Activated T-helper 1 cell treated with anti-CD3 and anti-CD28 coated beads, Interleukin-12 subunit alpha, Interleukin-12 subunit beta, Interleukin-2, Interleukin-4 antibody, amounts not matched to agents 30 ng/mL and 10 ng/mL and 1 ng/mL, durations not matched to agents 14 hours and 24 hours and 36 hours (primary cell): ENCODE measurements at places on chromosomes 1 and 21.

GRCh38 chr1:196376630-196377328 is 231.5 kb downstream of the KCNT2 start:
- no peaks in the 10 kb centered on the region for H3K36me3 ChIP-seq
- no peak overlapping the region for H3K4me3 ChIP-seq

GRCh38 chr1:160706526-160707235 is 4.9 kb downstream of the CD48 start:
- no peaks in the 10 kb centered on the region for H3K27me3 ChIP-seq
- no peak overlapping the region for H3K4me3 ChIP-seq
- H3K27ac ChIP-seq = no peak overlapping the region

GRCh38 chr1:109671067-109671466 is 3.2 kb downstream of the GSTM2 start:
- H3K4me1 ChIP-seq = peaks cover 16% of the 10 kb centered on the region
- no peaks in the 10 kb centered on the region for H3K27me3 ChIP-seq
- H3K36me3 ChIP-seq = peaks cover 5% of the 10 kb centered on the region
- H3K27ac ChIP-seq = no peak overlapping the region
- DNase-seq = no peak

- no peaks in the 10 kb centered on the region for H3K4me1 ChIP-seq
- peaks cover 21% of the 10 kb centered on the region for H3K27me3 ChIP-seq
- no peak overlapping the region for H3K4me3 ChIP-seq
Observed at GRCh38 chr1:22903113-22903512, 69.6 kb downstream of the LACTBL1 start.

DNA sequence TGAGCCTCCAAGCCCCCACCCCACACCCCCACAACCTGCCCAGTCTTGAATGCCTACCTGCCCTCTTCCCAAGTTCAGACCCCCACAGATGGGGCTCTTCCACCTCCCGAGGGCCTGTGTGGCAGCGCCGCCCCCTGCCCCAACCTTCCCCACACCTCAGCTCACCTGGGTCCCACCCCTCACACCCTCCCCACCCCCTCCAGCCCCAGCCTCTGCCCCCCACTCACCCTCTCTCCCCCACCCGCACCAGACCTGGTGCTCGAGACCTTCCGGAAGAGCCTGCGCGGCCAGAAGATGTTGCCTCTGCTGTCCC is 9.2 kb downstream of the TNFRSF18 start:
- H3K36me3 ChIP-seq = peaks cover 26% of the 10 kb centered on the region
- no peak for DNase-seq
- H3K27me3 ChIP-seq = no peaks in the 10 kb centered on the region
- no peak overlapping the region for H3K27ac ChIP-seq
